Liver (tissue), 10 donors: ENCODE measurements at places on chromosomes 2 and 18. TPM values are rescaled to one million over a fixed set of nuclear protein-coding genes. Genes with fewer than 3 reads are reported as not detected.

Gene ZNF24
- 28.6 TPM for total RNA-seq

Gene PDE1A
- 1.9 TPM for total RNA-seq

Gene SMIM21
- not detected for total RNA-seq

- no peak overlapping the region for H3K27ac ChIP-seq
- no peaks in the 10 kb centered on the region for H3K36me3 ChIP-seq
- DNase-seq: no peak
- no peaks in the 10 kb centered on the region for H3K4me1 ChIP-seq
- no peaks in the 10 kb centered on the region for H3K27me3 ChIP-seq
These were observed 52.0 kb upstream of the HAAO start for GRCh38 chr2:42844366-42844765.

Gene TMEM247
- not detected for total RNA-seq

Gene CCL20
- 1.0 TPM for total RNA-seq
